GM13977 (cell line): ENCODE measurements at places on chromosomes 11 and 22.

DNA sequence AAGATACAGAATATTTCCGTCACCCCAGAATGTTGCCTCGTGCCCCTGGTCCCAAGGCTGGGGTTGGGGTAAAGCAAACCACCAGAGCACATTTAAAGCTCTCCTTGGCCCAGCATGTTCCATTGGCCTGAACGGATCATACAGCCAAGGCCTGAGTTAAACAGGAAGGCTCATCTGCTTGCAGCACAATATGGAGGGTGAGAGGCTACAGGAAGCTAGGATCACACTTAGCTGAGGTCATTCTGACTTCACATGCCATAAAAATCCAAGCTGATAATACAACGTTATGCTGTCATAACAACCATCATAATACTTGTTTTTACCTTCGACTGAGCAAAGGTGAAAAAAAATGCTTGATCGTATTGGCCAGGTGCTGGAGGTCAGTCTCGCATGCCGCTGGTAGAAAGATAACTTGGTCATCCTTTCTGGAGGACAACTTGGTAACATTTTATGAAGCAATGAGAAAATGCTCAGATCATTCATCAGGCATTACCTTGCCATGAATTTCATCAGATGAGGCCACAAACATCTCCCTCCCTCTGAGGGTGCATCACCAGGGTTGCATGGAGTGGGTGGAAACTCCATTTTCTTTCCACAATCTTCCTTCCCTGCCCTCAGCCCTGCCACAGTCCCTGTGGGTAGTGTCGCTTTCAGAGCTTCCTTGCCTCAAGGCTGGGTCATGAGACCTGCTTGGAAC is 31.9 kb upstream of the RTL6 start:
- DNase-seq, result no peak

DNA sequence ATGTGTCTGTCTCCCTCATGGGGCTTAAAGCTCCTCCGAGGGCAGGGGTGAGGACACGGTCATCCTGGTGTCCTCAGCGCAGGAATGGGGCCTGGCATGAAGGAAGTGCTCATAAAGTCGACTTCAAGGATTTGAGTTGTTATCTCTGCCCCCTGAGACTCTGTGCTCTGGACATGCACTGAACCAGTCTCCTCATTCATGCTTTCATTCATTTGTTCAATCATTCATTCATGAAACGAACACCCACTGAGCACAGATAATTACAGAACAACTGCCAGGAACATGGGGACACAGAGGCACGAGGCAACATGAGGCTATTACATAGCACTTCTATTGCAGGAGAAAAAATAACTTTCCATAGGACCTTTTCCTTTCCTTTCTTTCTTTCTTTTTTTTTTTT is 16.5 kb downstream of the TMPRSS6 start:
- no peak for DNase-seq

- no peak for DNase-seq
These were observed 4.9 kb upstream of the PHLDA2 start for GRCh38 chr11:2934021-2934550.

GRCh38 chr11:34358258-34358727 is 483 bp upstream of the ABTB2 start:
- DNase-seq, result no peak

DNA sequence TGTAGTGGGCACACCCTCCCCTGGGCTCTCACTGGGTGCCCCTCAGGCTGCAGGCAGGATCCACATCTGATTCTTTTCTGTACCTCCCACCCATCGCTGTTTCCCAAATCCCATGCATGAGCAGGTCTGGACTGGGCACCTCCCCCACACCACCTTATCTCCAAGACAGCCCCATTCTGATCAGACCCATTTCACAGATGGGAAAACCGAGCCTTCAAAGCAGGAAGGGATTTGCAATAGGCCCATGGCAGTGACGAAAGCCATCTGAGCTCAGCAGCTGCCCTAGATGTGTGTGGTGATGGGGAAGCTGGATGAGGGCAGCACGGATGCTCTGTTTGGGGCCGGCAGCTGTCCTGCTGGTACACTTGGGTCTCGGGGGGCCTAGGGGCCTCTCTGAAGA is 41.4 kb downstream of the WNT7B start:
- no peak for DNase-seq

DNA sequence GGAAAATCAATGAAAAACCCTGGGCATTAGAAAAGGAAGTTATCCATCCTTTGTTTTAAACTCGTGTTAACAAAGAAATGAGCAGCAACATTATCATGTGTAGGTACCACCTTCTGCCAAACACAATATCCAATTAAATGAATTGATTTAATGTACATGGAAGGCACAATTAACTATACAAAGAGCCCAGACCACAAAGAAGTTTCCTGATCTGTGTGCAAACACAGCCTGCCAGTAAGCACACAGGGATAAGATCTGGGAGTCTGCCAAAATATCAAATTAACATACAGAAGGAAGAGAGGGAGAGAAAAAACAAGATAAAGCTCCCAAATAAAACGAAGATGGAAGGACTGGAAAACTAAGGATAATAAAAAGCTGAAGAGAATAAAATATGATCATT is 54.1 kb upstream of the SLC25A1 start:
- no peak for DNase-seq

DNA sequence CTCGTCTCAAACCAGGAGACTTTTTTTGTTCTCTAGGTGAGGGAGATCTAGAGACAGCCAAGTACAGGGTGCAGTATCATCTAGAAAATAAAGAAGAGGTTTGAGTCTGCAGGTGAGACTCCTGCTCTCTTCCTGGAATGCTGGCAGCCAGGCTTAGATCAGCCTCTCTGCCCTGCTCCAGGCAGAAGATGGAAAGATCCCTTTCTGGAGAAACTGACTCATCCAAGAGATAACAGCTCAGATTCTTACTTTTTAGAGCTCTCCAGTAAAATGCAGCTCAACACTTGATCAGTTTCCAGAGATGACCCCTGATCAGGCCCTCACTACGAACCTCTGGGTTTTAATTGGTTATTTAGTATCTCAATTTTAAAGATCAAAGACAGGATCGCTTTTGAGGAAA is 44.6 kb upstream of the EHF start:
- no peak for DNase-seq

DNA sequence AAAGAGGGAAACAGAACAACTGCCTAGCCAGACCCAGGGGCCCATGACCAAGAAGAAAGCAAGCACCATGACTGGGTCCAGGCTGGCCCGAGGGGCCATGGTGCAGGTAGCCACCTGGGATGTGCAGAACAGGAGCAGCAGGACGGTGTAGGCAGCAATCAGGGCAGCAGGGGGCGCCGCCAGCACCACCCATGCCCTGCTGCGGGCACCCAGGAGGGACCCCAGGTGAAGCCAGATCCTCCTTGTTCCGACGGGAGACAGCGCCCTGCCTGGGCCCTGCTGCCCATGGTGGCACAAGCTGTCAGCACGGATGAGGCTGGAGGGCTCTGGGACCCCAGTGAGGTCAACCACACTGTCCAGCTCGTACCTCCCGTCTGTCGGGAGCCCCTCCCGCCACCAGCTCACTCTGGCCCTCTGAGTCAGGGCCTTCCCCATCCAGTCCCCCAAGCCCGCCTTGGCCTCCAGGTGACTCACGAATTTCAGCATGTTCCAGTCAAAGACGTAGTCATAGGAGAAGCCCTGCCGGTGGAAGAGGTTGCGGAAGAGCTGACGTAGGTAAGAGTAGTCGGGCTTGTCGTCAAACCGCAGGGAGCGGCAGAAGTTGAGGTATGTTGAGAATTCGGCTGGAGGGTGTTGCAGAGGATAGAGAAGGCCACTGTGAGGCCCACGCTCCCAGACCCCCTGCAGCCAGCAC is 18.8 kb downstream of the CSNK1E start:
- peak; percentile 58 for DNase-seq

DNA sequence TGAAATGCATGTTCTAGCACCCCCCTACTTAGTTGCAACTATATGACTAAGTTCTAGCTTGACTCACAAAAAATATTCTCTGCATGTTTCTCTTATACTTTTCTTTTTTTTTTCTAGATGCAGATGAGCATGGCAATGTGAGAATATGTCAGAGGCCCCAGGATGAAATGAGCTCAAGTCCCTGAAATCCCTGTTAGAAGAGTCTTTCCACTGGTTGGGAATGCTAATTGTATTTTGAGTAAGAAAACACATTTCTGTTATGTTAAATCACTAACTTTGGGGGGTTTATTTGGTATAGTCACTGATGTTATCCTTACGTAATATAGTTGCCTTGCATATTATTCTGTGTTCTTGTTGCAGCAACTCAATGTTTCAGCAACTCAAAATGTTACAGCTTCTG is 306.1 kb upstream of the CCDC179 start:
- DNase-seq, result no peak

DNA sequence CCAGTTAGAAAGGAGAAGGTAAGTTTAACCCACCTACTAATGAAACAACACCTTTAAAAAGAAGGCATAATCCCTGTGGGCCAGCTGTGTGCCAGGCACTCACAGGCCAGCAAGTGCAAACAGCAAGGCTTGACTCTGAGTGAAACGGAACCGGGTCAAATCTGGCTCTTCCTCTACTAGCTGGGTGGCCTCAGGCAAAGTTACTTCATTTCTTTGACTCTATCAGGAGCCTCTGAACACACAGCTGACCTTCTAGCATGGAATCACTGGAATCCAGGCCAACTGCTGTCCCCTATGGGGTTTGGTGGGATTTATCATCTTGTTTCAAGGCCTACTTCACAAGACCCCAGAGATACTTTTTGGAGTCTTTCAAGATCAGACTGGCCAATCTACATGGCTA is 3.3 kb downstream of the RAB38 start:
- no peak for DNase-seq

DNA sequence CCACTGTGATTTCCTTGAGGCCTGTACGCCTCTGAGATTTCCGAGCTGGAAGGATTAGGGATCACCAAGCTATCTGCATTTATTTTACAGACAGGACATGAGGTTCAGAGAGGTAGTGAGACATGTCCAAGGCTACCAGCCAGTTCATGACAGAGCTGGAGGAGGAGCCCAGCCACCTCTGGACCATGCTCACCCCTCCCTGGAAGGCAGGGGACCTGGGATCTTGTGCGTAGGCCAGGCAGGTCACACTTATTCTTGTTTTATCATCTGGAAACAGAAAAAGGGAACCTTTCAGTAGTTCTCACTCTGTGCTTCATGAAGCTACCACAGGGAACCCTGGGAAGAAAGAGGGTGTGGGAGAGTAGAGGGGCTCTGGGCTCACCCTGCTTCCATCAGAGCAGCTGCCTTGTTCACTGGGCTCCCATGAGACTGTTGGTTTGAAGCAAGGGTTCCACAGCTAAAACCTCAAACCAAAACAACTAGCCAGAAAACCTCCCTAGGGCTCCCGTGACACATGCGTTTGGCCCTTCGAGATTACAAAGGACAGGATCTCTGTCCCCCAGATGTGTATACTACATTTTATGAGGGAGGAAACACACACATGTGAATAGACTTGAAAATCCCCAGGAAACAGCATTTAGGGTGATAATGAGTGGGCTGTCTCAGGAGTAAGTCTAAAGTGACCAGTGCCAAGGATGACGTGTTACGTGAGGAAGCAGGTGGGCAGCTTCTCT is 106.4 kb downstream of the DSCAML1 start:
- DNase-seq, result no peak
